Peyer's patch (tissue), 4 donors: ENCODE measurements at places on chromosomes 3 and 15.

- DNase-seq = no peak
Measured at GRCh38 chr3:148178503-148178902, 519.2 kb upstream of the AGTR1 start.

DNA sequence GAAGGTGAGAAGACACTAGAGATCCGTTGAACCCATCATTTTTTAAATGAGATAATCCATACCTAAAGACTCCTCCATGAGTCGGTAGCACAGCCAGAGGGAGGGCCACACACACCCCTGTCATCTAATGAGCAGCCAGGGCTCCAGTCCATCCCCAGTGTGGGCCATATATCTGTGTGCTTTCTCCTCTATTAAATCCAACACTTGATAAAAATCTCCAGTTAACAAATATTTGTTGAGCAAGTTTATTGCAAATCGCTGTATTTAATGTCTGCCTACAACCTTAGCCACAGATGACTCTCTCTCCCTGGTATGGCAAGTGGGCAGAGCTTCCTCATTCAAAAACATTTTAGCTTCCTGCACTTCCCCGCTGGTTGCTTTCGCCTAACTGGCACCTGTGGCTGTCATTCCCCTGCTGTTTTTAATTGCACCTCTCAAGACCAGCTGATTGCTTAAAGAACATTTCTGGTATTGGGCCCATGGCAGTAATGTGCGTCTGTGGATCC is 82.8 kb downstream of the SMAD3 start:
- DNase-seq = no peak

- peak; percentile 75 for DNase-seq
Measured at GRCh38 chr3:139677388-139678155, at the start of gene NMNAT3. Gene NMNAT3 (minus strand): TSS chr3:139677972. CDS start chr3:139627724, 50,248 bp downstream.

- no peak for DNase-seq
Measured at GRCh38 chr3:152380043-152380442, 111.3 kb downstream of the MBNL1 start.

DNA sequence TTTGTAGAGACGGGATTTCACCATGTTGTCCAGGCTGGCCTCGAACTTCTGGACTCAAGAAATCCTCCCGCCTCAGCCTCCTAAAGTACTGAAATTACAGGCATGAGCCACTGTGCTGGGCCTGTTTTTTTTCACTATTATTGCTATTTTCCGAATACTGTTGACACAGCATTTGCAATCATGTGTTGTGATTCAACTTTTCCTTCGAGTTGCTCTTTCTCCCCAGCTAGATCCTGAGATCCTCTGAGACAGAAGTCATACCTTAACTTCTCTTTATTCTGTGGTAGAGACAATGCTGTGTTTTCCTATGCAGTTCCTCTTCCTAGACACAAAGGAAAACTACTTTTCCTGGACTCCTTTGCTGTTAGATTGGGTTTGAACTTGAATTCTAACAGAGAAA is 46.4 kb upstream of the USP3 start:
- DNase-seq = no peak

DNA sequence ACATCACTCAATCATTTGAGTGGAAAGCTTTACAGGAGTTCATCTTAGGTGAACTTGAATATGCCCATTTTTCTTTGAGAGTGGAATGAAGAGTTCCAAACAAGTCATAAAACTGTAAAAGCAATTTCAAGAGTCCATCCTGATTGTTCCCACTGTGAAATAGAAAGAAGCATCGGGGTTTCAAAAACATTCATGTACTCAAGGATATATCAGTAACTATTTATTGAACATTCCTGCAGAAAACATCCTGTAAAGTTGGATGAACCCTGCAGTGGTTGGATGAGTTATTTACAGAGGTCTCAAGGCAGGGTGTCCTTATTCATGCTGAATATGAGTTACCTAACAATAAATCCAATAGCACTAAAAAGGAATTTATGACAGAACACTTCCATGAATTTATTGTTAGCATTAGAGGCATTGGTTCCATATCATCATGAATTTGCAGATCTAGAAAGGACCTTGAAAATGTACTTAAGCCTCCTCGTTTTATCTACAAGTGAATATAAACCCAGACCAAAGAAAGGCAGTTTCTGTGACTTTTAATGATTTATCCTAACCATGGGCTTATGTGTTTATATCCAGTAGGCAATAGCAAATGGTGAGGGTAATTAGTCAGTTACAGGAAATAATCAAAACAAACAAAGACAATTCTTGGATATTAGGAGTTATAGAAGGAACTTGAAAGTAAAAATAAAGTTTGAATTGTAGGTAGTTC is 361.9 kb upstream of the KCNMB2 start:
- no peak for DNase-seq
